ENCODE measurements at places on chromosomes 2 and 18. TPM values are rescaled to one million over a fixed set of nuclear protein-coding genes. Genes with fewer than 3 reads are reported as not detected.

Gene CD207
- total RNA-seq, result not detected

Gene GPR39
- 14.1 TPM for total RNA-seq

Gene RSAD2
- not detected for total RNA-seq

Gene PSMA8
- not detected for total RNA-seq

Gene C2orf78
- total RNA-seq, result not detected

DNA sequence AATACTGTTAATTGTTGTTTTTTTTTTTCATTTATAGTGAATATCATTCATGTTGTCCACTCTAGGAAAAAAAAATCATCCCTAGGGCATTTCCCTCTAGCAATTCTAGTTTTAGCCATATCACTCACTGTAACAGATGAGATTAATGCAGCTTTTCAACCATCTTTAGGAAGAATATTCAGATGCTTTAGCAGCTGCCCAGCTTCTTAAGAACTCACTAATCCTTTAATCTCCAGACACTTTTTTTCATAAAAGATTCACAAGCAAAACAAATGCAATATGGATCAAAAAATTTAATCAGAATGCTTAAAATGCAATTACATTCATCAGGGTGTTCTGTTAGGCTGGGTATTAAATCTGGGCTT is 692.6 kb downstream of the ERBB4 start:
- DNase-seq, result no peak

- no peak for DNase-seq
Measured at GRCh38 chr2:43127941-43128558, 98.4 kb downstream of the ZFP36L2 start.

DNA sequence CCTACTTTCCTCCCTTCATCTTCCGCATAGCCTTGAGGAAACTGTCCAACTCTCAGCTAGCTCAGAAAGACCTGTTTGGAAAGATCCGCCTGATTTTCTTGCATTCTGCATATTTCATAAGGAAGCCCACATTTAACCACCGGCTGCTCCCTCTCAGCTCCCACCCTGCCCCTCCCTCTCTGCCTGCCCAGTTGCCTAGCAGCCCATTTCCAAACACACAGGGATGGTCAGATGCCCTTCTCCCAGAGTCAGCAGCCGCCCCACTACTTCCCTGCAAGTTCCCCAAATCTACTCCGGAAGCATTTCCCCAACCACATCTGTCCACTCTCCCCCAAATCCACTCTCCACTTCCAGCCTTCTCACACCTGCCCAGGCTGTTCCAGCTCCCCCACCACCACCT is 96.0 kb downstream of the TNS1 start:
- DNase-seq, result no peak

- DNase-seq, result no peak
Measured at GRCh38 chr2:124534028-124534427, 508.9 kb downstream of the CNTNAP5 start.

GRCh38 chr18:2687390-2688001 is 32.0 kb downstream of the SMCHD1 start:
- DNase-seq, result no peak

DNA sequence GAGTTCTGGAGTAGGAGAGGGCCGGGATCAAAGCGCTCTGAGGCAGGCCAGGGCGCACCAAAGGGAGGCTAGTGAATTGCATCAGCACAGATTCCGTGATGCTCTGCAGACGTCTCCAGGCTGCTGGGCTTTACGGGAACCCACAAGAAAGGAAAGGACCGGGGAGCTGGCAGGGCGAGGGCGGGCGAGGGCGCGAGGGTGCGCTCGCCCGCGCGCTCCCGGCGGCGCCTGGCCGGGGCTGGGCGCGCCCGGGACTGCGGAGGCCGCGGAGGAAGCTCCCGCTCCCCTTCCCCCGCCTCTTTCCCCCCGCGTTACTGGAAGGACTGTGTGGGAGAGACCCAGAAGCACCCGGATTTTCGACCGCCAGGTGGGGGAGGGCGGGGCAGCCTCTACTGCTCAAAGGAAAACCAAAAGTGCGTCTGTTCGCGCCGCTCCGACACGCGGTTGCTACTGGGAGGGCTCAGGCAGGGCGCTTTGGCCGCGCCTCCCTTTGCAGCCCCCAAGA is 2.4 kb upstream of the FOSL2 start:
- DNase-seq, result peak; percentile 82

DNA sequence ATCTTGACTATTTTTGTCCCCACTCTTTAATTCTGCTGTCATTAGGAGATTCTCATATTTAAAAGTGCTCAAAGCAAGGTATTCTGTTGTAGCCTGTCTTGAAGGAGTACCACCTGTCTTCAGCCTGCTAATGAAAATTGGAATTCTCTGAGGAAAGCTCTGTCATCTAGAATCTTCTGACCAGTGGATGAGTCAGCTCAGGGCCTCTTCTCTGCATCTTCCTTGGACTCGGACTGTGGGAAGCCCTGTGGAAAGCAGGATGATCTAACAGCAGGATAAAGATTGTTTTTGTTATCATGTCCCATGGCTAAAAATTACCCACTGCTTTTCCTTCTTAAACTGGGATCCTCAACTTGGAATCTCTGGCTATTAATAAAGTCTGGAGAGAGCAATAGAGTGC is 18.7 kb upstream of the TMEM200C start:
- no peak for DNase-seq

- no peak for DNase-seq
Measured at GRCh38 chr18:71250191-71250590, 961.3 kb downstream of the SOCS6 start.

DNA sequence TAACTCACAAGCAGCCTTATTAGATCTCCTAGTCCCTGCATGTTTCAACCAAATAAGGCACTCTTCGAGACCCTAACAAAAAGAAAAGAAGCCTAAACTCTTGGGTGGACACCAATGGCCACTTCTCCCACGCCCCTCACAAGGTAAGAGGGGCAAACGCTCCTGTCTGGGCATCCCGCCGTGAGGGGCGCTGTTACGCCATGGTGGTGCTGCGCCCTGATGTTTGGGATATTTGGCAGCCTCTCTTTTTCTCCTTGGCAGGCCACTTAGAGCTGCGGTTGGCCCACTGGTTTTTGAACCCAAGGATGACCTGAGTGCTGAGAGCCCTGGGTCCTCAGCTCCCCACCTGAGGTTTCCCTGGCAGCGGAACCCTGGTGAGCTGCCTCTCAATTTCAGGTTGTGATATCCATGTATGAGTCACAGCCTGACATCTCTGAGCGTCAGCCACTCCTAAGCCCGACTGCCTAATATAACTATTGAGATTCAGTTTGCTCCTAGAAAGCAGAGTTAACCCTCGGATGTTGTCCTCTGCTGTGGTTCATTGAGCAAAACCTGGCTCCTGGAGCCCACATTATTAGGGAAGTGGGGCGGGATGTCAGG is 103.3 kb downstream of the COL6A3 start:
- no peak for DNase-seq

DNA sequence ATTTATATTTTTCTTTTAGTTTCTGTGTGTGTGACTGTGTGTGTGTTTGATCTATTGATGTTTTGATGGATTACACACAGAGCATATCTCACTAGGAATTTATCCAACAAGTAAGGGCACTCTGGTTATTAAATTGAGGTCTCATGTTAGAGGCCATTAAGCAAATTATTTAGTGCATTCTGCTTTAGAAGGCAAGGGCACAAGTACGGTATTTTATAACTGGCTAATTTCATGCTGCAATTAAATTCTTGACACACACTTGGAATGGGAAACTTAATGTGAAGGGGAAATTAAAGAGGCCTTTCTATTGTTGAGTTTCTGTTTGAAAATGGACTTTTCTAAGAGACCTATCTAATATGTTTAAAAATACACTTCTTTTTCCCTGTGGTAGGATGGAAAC is 25.8 kb downstream of the NYAP2 start:
- DNase-seq, result no peak

DNA sequence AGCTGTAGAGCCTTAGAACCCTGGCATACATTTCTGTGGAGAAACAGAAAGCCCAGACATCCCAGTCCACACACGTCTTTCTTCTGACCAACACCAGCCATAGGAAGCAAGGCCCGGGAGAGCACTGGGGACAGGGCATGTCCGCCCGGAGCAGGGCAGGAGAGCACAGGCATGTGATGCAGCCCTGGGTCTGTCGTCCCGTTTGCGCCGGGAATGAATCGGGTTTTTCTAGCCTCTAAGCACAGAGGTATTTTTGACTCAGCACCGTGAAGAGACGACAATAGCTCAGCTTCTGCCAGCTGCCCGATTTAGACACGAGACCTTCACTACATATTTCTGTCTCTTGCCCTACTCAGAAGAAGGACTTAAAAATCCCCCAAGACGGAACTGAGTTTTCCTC is 7.3 kb upstream of the AMMECR1L start:
- DNase-seq, result no peak

DNA sequence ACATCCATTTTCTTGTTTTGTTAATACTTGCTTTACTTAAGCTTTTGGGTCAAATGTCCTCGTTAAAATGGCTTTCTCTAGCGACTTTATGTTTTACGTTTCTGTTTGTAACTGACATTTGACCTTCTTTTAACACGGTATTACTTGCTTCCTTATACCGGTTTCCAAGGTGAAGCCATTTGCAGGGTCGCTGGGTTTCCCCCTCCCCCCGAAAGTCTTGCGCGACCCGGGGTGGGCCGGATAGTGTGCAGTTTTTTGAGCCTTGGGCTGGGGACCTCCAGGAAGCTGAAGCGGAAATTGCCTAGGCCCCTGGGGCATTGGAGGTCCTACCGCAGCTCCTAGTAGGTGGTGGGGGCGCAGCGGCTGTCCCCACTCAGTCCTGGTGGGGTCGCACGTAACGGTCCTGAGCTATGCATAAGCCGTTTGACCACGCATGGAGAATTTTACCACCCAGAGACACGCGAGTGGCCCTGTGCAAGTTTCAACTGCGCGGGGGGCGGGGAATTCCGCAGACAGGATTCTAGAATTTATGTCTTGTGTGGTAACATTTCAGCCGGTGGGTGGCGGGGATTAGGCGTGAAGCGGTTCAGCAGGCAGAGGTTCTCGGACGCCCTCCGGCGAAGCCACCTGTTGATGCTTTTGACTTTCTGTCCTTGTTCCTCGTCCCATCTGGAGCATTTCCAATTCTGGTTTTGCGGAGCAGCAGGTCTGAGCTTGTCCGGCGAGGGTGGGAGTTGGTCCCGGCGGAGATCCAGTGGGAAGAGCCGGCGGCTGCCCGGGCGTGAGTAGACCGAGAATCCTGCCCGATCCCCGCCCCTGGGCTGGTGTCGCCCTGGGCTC is 2.4 kb downstream of the CFLAR start:
- DNase-seq, result peak; percentile 77

DNA sequence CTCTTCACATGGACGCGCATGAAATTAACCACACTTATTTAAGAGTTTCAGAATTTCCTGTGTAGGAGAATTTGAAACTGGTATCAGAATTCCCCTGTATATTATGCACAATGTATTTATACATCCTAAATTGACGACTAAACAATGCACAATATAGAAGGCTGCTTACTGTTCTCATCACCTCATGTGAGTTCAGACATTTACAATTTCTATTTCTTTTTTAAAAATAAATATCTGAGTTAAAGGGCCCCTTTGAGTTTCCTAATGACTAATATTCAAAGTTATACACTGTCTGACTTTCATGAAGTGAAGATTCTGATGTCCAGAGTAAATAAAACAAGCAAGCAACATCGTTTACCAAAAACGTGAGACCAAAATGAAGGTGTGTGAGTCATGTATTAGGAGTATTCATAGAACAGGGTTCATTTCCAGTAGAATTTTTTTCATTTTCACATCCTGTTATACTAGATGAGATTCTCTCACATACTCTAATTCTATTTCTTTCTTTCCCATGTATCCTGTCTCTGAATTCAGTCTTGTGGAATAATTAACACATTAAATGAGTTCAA is 406.2 kb downstream of the NUP35 start:
- DNase-seq, result no peak

DNA sequence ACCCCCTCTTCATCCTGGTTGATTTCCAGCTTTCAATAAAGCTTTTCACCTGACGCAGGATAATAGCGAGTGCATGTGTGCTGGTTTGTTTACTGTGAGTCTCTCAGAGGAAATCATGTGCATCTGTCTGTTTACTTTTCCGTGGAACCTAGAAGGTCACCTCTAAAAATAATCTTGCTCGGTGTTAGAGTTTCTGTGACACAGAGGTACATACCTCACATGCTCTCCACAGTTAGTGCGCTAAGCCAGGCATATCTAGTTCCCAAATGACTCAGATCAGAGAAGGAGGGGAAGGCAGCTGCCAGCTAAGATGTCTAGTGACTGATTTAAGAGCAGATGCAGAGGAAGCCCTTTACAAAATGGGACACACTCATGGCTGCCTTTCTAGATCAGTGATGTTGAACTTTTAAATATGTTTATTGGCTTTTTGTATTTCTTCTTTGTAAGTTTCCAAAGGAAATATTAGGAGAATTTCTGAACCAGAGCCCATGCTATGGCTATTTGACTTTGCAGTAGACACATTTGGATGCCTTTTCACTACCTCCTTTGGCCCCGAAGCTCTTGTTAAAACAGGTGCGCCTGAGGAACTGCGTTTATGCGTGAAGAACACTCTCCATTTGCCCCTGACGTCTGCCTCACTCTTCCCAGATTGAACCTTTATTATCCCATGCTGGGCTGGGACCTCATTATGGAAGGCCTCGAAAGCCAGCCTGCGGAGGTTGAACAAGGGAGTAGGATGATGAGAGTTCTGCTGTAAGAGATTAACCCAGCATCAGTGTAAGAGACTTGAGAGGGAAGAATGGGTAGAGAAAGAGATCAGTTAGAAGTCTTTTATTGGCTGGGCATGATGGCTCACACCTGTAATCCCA is 145.6 kb downstream of the FAM161A start:
- DNase-seq, result peak; percentile 69

DNA sequence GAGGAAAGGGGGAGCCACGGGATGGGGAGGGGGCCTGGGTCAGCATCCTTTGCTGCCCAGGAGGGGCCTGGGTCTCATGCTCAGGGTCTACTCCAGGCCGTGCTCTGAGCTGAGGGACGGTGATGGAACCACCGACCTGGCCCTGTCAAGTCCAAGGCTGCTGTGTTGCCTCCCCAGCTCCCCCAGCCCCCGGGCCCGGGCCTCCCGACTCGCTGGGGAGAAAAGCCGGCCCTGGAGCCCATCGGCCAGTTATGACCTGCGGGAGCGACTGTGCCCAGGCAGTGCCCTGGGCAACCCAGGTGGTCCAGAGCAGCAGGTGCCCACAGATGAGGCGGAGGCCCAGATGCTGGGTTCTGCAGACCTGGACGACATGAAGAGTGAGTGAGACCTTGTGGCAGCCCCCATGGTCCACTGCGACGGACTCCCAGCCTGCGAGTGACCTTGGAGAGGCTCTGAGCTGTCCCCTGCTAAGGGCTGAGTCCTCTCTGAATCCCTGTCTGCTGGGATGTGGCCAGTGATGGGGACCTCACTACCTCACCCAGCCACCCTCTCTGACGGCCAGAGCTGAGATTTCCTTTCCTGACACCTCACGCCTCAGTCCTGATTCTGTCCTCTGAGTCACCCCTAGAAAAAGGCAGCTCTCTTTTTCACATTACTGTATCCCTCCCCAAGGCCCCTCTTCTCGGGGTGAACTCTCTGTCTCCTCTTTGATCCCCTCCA is 2.7 kb downstream of the SLC4A3 start:
- DNase-seq, result no peak

GRCh38 chr2:70367722-70368323 is 66.0 kb upstream of the FAM136A start:
- DNase-seq, result peak; percentile 56

All from PC-9 (cell line).